CD4-positive, alpha-beta T cell treated with Interleukin-6 for 4 hours (primary cell): ENCODE measurements at places on chromosomes 1 and 21.

- DNase-seq = no peak
Measured at GRCh38 chr1:162297208-162297607, 79.4 kb downstream of the SPATA46 start.

DNA sequence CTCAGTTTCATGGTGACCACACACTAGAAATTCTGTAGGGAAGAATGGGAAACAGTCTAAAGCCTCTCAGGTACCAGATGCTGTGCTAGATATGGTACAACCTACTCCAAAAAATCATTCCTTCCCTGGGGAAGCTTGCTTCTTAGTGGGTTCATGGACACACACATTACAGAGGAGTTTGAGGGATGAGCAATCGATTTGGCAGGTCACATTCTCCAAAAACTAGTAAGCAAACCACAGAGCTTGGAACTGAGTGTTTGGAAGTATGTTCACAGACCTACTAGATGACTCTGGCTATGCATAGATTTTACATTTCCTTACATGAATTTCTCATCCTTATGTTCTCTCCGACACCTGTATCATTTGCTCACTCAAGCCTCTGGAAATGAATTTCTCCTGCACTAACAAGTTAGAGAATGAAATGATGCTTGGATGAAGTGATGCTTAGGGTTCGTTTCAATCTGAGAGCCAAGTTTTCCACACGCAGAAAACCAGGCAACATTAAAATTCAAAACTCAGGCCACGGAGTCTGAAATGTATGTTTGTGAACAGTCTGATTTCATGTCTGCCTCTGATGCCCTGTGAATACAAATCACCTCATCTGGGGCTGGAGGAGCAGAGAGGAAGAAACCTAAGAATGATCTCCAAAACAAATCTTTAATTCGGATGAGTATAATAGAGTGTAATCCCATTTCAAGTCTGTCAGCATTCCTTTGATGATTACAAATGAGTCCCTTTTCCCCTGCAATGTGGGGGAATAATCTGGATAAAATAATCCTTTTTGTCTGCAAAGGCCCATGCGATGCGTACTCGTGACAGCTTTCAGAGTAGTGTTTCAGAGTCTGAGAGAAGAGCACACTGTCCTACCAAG is 11.0 kb downstream of the EVA1C start:
- no peak for DNase-seq

- DNase-seq = no peak
Measured at GRCh38 chr1:84929581-84929980, 36.6 kb upstream of the LPAR3 start.

- no peak for DNase-seq
Measured at GRCh38 chr1:42417166-42417565, 36.6 kb downstream of the RIMKLA start.

DNA sequence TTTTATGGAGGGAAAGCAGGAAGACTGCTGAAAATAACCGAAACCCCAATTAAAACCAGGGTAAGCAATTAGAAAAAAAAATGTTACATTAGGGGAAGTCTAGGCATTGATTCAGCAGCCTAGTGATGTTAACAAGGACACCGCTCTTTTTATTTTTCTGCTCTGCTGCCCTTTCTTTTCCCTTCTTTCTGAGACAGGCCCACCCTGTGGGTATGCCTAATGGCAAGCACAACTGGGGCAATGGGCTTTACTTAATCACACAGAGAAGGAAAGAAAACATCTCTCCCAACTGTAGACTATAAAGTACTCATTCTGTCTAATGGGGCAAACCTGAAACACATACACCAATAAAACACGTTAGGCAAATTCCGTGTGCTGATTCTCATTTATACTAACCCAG is 69.6 kb downstream of the GBP6 start:
- no peak for DNase-seq

GRCh38 chr1:159974350-159974965 is 20.4 kb upstream of the SLAMF9 start:
- no peak for DNase-seq

DNA sequence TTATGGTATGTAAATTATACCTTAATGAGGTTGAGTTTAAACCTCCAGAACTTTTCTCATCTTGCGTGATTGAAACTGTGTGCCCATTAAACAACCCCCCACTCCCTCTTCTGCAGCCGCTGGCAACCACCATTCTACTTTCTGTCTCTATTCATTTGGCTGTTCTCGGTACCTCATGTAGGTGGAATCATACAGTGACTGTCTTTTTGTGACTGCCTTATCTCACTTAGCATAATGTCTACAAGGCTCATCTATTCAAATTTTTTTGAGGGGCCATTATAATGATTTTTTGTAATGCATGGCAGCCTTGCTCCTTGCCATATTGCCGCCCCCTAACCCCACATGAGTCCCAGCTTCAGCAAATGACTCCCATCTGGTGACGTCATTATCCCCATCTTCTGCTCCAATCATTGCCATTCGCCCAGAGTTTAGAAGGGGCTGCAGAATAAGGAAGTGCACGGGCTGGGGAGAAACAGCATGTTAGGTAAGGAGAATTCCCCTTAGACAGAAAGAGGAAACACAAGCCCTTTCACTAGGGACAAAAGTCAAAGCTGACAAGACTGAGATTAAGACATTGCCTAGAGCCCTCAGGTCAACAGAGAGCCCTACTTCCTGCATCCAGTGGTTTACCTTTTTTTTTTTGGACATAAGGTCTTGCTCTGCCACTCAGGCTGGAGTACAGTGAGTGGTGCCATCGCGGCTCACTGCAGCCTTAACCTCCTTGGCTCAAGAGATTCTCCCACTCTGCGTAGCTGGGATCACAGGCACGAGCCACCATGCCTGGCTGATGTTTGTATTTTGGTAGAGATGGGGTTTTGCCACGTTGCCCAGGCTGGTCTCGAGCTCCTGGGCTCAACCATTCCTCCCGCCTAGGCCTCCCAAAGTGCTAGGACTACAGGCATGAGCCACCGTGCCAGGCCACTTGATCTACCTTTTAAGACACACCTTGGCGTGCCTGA is 78.4 kb upstream of the ERRFI1 start:
- DNase-seq = no peak
